SHP77 treated with DMSO at 0.1 percent for 48 hours (cell line): ENCODE measurements at places on chromosomes 16 and 17.

DNA sequence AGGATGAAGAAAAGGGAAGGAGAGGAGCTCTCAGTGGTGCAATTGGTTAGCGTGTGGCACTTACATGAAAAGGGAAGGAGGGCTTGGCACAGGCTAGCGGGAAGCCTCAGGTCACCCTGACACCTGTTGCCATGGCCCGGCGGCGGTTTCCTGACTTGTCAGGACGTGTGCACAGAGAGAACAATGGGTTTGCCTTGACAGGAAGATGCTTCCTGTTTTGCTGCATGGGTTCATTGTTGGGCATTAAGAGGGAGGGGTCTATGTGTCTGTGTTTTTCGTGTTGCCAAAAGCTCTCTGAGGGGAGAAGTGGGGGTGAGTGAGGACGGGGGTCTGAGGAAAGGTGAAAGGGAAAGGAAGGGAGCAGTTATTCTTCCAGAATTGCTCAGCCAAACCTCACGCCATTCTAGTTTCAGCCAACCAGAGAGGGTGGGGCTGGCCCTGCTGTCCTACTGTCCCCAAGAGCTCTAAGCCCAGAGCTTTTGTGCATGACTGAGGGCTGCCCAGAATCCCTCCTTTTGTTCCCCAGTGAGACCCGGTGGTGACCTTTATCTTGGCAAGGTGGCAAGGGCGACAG lies 17.1 kb upstream of the CCR7 start:
- DNase-seq, result peak; percentile 16

GRCh38 chr17:49452201-49452600 lies 37.5 kb upstream of the PHB1 start:
- DNase-seq, result no peak

GRCh38 chr17:8409966-8410882 lies 12.6 kb upstream of the RNF222 start:
- peak; percentile 81 for DNase-seq

- DNase-seq, result peak; percentile 94
Observed at GRCh38 chr16:1900452-1900774, 17.8 kb downstream of the HS3ST6 start.

GRCh38 chr16:50067290-50067853 lies 1.6 kb downstream of the HEATR3 start:
- no peak for DNase-seq

GRCh38 chr17:64413513-64413912 lies 22.9 kb upstream of the PECAM1 start:
- DNase-seq, result no peak

DNA sequence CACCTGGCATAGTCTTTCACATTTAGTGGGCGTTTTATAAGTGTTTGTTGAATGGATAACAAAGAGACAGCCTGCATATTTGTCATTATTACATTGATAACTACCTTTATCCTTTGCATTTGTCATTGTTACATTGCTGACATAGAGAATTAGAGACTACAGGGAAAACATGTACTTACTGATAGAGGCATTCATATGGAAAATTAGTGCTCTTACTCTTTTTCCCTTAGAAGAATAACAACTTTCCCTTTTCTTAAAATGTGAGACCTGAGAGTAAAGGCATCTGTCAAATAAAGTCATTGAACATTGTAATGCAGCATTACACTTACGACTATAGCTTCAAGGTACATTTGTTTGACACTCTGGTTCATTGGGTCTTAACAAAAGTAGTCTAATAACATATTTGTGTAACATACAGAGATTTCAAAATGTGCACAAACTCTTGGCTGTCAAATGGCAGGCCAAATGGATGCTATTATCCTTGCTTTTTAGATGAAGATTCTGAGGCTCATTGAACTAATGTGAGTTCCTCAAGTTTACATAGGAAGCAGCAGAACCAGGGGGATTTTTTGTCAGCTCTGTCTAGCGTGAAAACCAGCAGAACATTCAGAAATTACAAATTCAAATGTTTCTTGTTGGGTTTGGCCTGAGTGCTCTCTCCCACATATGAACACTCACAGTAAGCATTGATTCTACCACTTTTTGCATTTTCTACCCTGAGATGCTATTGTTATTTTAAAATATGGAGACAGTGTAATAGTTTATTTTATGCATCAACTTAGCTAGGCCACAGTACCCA lies 28.5 kb downstream of the SMIM36 start:
- DNase-seq, result no peak

- DNase-seq, result peak; percentile 89
Observed at GRCh38 chr17:82351713-82352488, 7.1 kb upstream of the TEX19 start.

- DNase-seq, result no peak
Observed at GRCh38 chr16:82924075-82924854, 297.5 kb downstream of the CDH13 start.
